Stimulated activated CD8-positive, alpha-beta memory T cell treated with anti-CD3 and anti-CD28 coated beads, Interleukin-12 subunit alpha, Interleukin-12 subunit beta, amount 100 ng/mL, for 4 hours (primary cell): ENCODE measurements at places on chromosomes 6 and 20.

DNA sequence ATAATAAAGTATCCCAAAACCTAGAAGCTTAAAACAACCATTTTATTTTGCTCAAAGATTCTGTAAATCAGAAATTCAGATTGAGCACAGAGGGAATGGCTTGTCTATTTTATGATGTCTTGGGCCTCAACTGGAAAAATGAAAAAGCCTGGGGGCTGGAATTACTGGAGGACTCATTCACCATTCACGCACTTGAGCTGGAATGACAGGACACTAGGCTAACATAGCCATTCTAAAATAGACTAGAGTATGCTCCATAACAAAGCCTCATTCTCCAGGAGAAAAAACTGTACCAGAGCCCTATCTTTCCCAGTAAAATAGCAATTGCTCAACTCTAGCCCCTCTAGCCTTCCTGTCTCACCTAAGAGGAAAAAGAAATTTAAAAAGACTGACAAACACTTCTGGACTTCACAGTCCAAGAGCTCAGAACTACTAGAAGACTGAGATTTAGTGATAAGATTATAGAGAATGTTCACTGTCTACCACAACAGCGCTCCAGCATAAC is 145.4 kb upstream of the BTBD3 start:
- DNase-seq, result no peak

- no peak for DNase-seq
These were observed 310.3 kb downstream of the CLVS2 start for GRCh38 chr6:123306334-123306733.

DNA sequence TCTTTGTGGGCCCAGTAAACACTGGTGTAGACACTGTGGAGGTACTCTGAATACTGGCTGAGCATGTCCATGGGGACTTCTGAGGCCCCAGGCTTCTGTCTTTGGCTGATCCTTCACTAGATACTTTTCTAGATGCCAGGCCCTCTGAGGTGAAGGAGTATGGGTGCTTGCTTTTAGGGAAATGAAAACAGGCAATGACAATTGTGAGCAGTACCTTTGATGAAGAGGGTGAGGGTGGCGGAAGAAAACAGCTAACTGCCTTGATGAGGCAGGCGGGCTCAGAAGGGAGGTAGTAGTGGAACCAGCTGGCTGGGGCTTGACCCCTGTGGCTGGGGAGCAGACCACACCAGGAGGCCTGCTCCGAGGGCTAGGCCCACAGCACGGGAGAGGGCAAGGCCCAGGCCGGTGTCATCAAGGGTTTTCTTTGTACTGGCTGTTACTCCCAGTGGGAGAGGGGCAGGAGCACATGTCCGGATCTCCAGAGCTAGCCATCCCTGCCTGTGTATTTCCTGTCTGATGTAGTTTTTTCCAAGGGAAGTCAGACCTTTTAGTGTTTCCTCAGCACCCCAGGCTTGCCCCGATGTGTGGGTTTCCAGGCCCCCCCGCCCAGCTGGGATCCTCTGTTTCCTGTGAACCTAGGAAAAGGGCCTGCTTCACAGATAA is 3.9 kb downstream of the PLCG1 start:
- no peak for DNase-seq

DNA sequence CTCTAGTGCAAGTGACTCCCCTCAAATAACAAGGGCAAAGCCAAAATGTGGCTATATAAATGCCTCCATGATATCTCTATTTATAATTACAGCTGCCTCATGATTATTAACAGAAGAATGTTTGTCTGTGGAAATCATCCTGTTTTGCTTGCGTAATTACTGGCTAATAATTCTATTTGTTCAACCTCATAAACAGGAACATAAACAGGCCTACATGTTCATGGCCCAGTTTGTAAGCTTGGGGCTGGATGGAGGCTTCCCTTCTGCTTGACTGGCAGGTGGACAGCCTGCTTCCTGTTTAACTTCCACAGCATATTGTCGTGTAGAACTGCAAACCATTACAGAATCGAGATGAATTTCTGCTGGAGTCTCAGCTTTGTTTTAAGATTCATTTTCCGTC is 766.0 kb upstream of the MAP3K7 start:
- DNase-seq, result no peak

- no peak for DNase-seq
These were observed 99.7 kb downstream of the JPH2 start for GRCh38 chr20:44087051-44087856.

GRCh38 chr20:24297993-24298392 is 171.4 kb upstream of the SYNDIG1 start:
- DNase-seq, result no peak

DNA sequence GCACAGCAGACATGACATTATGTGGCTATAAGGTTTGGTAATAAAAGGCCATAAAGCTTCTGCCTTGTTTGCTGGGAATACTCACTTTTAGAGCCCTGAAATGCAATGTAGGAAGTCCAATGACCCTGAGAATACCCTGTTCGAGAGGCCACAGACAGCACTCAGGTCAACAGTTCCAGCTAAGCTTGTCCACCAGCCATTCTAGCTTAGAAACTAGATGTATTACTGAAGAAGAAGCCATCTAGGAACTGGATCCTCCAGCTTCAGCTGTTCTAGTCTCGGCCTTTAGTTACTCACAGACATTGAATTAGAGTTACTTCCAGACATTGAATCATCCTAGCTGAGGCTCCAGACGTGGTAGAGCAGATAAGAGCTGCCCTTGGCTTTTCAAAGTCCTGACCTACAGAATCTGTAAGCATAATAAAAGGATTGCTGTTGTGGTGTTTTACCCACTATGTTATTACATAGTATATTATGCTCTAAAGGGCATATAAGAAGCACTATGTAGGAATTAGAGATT is 84.9 kb downstream of the MMS22L start:
- DNase-seq, result no peak

DNA sequence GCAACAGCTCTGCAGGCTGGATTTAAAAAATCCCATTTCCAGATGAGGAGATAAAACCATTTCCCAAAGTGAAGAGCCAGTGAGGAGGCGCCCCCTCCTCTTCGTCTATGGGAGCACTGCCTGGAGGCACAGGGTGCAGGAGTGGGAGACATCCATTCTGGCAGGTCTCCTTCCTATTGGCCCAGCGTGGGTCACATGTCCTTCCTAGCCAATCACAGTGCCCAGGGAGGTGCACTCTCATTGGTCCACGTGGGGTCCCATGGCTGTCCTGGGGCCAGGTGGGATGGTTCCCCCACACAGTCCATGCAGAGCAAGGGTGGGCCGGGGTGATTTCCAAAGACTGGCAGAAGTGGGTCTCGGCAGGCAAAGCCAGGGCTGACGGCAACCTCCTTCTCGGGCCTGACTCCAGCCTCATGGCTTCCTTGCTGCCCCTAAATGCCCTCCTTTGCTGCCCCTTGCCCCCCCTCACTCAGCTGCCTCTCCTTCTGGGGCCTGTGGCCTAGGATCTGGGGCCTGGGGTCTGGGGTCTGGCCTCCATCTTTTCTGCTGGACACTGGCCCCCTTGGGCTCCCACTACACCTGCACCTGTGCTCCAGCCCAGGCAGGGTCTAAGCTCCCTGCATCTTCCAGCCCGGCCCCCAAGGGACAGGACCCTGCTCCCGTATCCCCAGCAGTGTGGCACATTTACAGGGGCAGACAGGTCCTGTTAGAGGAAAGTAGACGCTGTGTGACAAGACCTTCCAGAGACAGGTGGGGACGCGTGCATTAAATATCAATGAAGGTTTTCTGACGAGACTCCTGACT is 231.7 kb downstream of the TAF4 start:
- no peak for DNase-seq

GRCh38 chr6:147244832-147245231 is 40.6 kb downstream of the STXBP5 start:
- no peak for DNase-seq

- DNase-seq, result no peak
These were observed 124.5 kb downstream of the TAF4 start for GRCh38 chr20:61940976-61941720.

DNA sequence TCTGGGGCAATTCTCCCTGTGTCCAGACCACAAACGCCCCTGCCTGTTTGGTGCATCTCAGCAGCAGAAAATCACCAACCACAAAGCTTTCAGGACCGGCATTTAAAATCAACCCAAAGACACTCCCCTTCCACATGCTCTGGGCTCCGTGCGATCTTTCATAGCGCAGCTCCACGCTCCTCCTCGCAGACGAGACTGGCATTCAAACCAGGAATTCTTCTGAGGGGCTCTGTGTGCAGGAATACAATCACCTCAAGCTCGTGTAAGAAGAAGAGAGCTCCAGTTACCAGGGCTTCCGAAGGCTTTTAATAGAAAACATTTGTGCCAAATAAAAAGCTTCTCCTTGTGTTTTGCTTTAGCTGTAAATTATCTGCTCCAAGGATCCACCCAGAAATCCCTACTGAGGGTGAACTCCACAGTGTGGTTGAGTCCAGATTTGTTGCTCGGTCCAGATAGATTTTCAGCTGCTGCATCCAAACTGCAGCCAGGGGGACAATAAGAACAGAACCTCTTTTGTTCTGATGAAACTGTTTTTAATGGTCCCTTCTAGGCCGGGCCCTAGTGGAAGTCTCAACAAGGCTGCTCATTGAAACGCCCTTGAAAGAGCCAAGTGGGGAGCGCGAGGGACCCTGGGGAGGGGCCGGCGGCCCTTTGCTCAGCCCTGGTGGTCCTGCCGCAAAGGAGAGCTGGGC is 16.4 kb upstream of the BMP7 start:
- DNase-seq, result no peak

DNA sequence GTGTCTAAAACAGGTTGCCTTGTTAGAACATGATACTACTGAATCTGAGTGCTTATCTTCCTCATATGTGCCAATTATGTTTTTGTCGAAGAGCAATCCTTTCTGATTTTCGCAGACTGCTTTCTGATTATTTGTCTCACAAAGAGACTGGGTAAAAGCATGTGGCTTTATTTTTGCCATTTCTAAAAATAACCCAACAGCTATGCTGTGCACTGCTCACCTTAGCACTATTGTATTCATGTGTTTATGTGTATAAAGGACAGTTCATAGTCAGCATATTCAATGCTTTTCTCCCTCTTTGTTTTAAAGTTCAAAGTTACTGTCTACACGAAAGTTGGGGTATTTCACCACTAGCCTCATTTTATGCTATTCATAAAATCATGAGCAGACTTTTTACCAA is 127.0 kb downstream of the SGK1 start:
- no peak for DNase-seq

- no peak for DNase-seq
These were observed 4.9 kb downstream of the ADGRB3 start for GRCh38 chr6:68639826-68640490.

DNA sequence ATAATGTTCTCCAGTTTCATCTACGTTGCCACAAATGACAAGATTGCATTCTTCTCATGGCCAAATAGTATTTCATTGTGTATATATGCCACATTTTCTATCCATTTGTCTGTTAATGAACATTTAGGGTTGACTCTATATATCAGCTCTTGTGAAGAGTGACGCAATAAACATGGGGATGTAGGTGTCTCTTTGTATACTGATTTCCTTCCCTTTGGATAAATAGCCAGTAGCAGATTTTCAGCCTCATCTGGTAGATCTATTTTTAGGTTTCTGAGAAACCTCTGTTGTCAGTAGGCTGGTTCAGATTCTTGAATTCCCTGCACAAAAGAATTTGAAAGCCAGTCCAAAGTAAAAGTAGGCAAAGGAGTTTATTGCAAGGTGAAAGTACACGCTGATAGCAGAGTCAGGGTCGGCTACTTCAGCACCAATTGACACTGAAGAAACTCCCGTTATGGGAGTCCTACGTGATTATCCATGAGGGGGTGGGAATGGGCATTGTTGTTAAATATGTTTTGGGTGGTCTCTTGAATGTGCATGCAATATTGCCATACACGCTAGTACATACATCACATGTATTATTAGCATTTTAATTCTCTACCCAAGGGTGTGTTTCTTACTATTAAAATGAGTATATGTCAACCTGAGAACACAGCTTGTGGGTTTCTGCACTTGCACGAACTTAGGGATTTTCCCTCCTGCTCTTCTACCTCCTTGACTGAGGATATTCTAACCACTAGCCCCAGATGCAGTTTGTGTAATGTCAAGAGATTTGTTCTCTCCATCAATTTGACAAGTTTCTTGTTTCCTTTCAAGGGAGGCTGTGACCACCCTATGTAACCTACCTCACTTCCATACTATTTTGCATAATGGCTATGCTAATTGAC is 14.4 kb upstream of the SLC17A2 start:
- no peak for DNase-seq

DNA sequence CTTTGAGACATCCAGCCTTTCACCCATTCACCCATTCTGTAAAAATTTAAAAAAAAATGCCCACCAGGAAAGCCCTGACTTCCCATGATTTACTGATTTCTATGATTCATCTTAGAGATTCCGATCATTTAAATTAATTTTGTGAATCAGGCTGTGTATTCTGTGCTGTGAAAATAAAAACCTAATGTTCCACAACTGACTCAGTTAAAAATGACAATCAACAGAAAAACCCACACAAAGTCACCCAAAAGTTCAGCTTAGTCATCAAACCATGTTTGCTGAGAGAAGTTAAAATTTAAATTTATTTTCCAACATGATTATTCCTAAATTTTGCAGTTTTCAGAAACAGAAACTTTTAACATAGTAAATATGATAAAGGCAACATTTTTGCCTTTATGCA is 509.9 kb downstream of the TENT5A start:
- DNase-seq, result no peak

- DNase-seq, result peak; percentile 6
These were observed 9.9 kb upstream of the PSMF1 start for GRCh38 chr20:1108437-1108920.

GRCh38 chr6:14930366-14930989 is 315.4 kb upstream of the JARID2 start:
- DNase-seq, result no peak

DNA sequence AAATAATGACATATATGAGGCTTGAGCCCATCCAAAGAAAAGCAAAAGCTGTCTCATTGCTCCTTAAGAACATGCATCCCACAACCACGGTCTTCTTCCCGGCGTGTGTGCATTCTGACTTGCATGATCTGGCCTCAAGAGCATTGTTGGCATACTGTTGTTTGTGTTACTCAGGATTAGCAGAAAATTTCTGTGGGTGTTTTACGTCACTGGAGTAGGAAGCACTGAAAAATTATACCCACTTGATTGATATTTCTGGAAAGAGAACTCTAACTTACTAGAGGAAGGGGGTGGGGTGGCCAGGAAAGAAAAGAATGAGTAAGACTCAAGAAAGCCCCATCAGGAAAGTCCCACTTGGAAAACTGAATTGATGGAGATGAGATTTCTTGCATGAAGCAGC is 326.2 kb upstream of the PRDM1 start:
- DNase-seq, result no peak

DNA sequence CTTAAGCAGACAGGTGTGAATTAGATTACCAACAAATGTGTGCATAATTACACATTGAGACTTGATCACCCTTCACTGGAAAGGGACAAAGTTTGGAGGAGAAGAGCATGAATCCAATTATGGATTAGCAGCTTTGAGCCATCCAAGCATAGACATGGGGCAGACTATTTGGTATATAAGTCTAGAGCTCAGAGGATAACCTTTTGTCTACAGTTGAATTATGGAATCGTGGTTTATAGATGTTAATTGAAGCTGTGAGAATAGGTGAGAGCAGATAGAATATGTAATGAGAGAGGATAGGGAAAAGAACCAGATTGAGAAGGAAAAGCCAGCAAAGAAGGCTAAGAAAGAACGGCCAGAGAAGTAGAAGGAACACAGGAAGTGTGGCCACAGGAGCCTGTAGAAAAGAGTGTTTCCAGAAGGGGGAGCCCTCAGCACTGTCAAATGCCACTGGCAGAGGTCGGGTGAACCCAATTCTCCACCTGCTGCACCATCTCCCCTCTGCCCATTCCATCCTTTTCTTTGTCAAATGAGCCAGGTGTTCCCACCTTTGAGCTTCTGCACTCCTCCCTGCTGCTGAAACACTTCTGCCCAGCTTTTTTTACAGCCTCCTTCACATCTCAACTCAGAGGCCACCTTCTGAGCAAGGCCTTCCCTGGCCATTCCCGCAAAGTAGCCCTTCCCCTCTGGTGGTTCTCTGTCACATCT is 7.3 kb downstream of the DNTTIP1 start:
- DNase-seq, result peak; percentile 19

GRCh38 chr20:58081846-58082245 is 146.6 kb downstream of the ANKRD60 start:
- DNase-seq, result no peak
